Omental fat pad (tissue), 4 donors: ENCODE measurements at places on chromosomes 5 and 9.

DNA sequence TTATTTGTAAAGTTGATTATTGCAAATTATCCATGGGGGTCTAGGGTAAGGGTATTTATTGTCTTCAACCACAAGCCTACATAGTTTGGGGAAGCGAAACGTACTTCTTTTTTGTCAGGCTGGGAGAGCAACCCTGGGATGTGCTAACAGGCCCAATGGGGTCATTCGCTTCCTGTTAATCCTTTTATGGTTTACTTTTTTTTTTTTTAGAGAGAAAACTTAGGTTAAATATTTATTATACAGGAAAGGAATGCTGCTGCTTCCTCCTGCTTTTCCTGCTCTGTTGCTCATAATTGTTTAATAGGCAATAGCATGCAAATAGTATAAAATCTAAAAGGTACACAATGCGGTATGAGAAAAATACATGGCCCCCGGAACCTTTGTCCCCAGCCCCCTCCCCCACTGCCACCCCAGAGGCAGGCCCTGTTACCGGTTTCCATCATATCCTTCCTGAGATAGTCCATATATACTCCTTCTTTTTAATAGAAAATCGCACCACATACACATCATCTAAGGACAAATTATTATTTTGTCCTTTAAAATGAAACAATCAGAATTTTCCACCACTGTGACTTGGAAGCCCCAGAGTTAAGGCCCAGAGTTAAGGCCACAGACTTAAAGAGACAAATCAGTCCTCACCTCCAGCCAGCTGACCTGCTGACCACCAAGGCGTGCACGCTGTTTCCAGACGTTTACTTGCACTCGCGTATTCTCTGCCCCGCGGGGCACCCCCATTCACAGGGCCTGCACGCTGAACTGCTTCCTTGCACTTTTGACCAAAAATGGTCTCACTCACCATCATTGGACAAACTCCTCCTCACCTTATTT is 83.9 kb downstream of the NDFIP1 start:
- no peak for DNase-seq

DNA sequence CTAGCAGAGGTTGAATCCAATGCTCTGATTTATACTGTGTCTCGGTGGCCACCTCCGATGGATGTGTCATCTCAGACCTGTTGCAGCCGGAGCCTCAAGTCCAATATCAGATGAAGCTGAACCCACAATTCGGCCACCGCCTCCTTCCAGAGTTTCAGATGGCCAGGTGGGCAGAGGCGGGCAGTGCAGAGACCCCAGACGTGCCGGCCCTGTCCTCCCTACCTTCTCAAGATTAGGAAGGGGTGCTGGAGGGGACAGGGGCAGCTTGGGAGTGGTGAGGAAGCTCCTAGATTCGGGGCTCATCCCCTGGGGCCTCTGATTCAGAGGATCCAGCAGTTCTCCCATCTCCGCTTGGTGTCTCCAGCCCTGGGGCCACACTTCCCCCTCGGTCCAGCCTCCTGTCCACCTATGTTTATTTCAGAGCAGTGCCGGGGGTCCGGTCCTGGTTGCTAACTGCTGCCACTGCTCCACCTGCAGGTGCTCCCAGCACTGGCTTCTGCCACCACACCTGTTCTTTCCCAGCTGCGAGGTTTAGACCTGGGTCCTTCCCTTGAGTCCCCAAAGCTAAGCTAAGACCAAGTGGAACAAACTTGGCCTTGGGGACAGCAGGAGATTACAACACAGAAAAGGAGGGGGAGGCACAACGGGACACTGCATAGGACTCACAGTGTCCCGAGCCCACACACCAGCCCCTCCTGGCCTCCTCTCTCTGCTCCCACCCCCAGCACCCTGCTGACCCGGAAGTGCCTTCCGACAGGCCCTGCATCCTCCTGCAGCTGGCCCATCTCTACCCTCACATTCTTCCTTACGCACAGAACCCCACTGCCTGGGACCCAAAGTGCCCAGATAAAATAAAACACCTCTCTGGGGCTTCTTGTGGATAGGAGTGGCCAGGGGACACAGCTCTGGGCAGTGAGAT is 81.6 kb downstream of the NTNG2 start:
- no peak for DNase-seq

DNA sequence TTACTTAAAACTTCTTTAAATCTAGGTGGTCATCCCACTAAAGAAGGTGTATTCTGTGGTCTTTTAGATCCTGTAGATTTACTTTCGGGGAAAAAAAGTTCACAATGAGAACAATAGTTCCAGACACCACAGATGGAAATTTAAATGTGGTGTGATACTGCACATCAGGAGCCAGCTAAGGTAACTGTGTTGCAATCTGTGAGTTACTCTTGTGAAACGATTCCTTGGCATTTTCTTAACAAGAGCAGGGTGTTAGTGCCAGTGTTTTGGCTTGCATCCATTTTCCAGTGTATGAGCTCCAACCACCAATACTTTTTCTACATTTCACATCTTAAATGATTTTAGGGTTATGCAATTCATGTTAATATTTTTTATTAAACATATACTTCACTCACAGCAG is 674.5 kb downstream of the CETN3 start:
- DNase-seq = no peak

DNA sequence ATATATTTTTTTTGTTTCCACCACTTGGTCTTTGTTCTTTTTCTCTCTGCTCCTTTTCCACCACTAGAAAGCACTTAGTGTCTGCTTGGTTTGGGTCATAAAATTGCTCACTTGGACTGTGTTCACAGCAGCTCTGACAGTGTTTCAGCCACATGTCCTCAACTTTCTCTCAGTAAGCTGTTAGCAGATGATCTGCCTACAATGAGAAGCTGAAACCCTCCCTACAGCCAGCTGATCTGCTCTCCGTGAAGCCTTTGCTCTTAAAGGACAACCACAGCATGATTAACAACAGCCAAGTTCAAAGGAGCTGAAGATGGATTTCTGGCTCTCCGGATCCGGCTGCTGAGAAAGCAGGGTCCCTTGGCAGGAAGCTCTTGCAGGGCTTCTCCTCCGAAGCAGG is 31.6 kb downstream of the PRLR start:
- no peak for DNase-seq

DNA sequence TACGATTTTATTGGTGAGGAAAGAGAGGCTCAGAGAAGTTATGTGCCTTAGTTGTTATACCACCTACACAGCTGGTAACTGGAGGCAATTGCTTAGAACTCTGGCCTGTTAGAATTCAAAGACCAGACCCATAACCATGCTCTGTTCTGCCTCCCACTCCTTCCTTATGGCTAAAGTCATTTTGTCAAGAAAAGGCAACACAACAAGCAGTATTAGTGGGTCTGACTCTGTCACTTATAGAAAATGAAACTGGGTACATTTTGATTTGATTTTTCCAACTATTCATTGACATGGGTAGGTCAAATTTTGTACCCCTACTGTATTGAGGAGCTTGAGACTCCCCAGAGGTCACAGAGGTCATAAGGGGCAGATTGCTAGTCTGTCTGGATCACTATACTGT is 44.5 kb upstream of the NR3C1 start:
- no peak for DNase-seq

- DNase-seq = no peak
Measured at GRCh38 chr5:16669776-16670175, 53.0 kb upstream of the RETREG1 start.

DNA sequence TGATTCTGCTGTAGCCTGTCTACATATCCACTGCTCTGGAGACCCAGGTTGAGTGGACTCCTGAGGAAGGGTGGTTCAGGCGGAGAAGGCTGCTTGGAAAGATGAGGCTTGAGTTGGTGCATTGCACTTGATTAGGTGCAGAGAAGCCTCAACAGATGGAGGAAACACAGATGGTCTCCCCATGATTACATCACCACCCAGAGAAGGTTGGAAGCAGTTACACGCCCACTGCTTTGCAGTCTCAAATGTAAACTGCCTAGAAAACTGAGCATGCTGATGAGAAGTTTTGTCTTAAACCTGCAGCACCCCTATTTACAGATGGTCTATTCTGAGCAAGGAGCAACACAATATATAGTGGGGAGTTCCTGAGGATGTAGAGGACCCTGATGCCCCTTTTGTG is 266.6 kb downstream of the PIK3R1 start:
- no peak for DNase-seq

GRCh38 chr5:111627862-111628261 is 115.5 kb upstream of the STARD4 start:
- DNase-seq = no peak
